ENCODE measurements at places on chromosomes 1 and 21. TPM values are rescaled to one million over a fixed set of nuclear protein-coding genes. Genes with fewer than 3 reads are reported as not detected.
A peak's percentile ranks its signal among the peaks of the same experiment; 100 is the strongest.

The CSDE1 gene
- 1,775 TPM for total RNA-seq

The OLFM3 gene
- total RNA-seq = not detected

- no peak for DNase-seq
These were observed 1.2 kb downstream of the ACBD3 start for GRCh38 chr1:226185141-226186036.

GRCh38 chr1:161072751-161073449 is 3.2 kb upstream of the ARHGAP30 start:
- DNase-seq = no peak

DNA sequence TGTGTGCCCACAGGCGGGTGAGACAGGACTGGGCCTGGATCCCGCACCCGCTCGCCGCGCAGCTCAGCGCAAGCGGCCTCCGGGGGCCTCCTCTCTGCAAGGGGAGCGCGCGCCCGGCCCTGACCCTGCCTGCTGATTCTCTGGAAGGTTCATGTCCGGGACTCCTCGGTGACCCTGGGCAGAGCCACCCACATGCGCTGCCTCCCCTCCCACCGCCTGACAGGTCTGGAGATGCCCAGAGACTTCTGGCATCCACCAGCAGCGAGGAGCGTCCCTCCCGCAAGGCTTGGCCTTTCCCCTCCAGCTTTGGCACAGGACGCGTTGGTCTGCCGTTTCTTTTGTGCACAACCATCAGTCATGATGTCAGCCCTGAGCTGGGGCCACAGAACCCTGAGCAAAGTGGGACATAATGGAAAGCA is 42.0 kb upstream of the COL6A2 start:
- no peak for DNase-seq

- DNase-seq = no peak
These were observed 75.0 kb downstream of the EPS15 start for GRCh38 chr1:51444096-51444495.

DNA sequence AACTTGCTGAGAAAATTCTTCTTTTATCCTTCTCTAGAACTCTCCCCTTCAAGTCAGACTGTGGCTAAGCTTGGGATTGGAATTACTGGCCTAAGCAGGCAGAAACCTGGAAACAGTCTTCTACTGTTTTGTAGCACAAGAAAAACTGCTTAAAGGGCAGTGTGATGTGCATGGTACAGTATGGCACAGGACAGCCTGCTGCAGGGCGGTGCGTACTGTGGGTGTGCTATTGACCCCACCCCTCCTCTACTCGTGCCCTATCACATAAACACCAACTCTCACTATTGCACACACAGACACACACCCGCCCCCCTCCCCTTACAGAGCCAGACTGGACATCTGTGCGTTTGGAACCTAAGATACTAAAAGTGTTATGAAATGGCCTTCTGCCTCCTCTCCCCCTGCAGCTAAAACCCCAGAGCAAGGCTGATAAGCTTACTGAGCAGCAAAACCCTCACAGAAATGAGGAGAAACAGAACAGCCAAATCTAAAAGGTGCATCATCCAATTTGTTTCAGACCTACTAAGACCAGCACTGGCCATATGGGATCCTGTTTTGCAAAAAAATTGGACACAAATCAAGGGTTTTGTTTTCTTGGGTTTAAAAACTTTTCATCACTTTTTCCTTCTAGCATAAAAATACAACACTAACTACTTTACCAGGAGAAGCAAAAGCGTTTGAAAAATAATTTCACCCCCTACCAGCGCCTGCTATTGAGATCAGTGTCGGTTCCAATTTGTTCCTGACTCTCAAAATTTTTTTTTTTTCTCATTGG is 355.8 kb upstream of the LYPLAL1 start:
- DNase-seq = no peak

GRCh38 chr1:20035114-20035513 is 34.9 kb upstream of the PLA2G5 start:
- no peak for DNase-seq

DNA sequence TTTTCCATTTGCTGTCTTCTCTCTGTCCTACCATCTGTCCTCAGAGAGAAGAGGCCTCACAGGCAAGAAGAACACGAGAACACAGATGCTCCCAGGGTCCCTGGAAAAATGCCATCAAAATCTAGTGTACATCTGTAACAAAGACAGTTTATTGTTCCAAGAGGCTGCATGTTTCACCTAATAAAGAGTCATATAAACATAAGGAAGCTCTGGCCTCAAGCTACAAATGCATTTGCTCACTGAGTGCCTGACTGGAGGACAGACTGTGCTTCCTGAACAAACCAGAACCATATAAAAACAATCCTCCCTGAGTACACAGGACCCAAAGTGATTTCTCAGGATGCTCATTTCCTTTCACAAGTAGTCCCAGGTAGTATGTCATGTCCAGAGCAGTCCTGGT is 76.3 kb upstream of the SLC44A3 start:
- peak; percentile 25 for DNase-seq

GRCh38 chr1:169108863-169109560 is 2.5 kb downstream of the ATP1B1 start:
- peak; percentile 46 for DNase-seq

- DNase-seq = no peak
These were observed 196.4 kb downstream of the GREM2 start for GRCh38 chr1:240415532-240415931.

Data from myocyte (in vitro differentiated cells).